Mesendoderm (in vitro differentiated cells): ENCODE measurements at places on chromosomes 1 and 21.

GRCh38 chr1:55426619-55427018, 211.5 kb upstream of the USP24 start:
- no peaks in the 10 kb centered on the region for H3K27me3 ChIP-seq
- H3K4me3 ChIP-seq, result no peak overlapping the region
- H3K27ac ChIP-seq, result no peak overlapping the region
- no peak for DNase-seq

GRCh38 chr1:9200441-9200840, 34.1 kb upstream of the H6PD start:
- peaks cover 45% of the 10 kb centered on the region for H3K27me3 ChIP-seq
- no peak overlapping the region for H3K27ac ChIP-seq
- no peaks in the 10 kb centered on the region for H3K4me1 ChIP-seq
- DNase-seq, result no peak
- H3K36me3 ChIP-seq, result no peaks in the 10 kb centered on the region

- no peak for DNase-seq
- no peaks in the 10 kb centered on the region for H3K4me1 ChIP-seq
- no peak overlapping the region for H3K4me3 ChIP-seq
- no peak overlapping the region for H3K27ac ChIP-seq
- H3K27me3 ChIP-seq, result no peaks in the 10 kb centered on the region
These were observed 742.6 kb upstream of the CXADR start for GRCh38 chr21:16770266-16770665.

GRCh38 chr1:216531263-216532239, 108.3 kb upstream of the USH2A start:
- H3K4me3 ChIP-seq, result no peak overlapping the region
- no peaks in the 10 kb centered on the region for H3K4me1 ChIP-seq
- H3K27ac ChIP-seq, result no peak overlapping the region
- DNase-seq, result no peak

- DNase-seq, result no peak
- no peaks in the 10 kb centered on the region for H3K36me3 ChIP-seq
- H3K4me1 ChIP-seq, result no peaks in the 10 kb centered on the region
These were observed 36.1 kb downstream of the CTNNBIP1 start for GRCh38 chr1:9873992-9874391.

- DNase-seq, result peak; percentile 55
- no peaks in the 10 kb centered on the region for H3K27me3 ChIP-seq
- no peaks in the 10 kb centered on the region for H3K36me3 ChIP-seq
These were observed 2.0 kb downstream of the MEF2D start for GRCh38 chr1:156498432-156499193.

GRCh38 chr1:55215194-55216021, at the start of gene USP24:
USP24 (minus strand) TSS chr1:55215364; CDS start chr1:55215113, 251 bp downstream.
- peak; percentile 80 for DNase-seq
- peak within 1 kb of the TSS; percentile 51 for H3K4me3 ChIP-seq

- no peaks in the 10 kb centered on the region for H3K36me3 ChIP-seq
- no peaks in the 10 kb centered on the region for H3K4me1 ChIP-seq
- no peak for DNase-seq
- H3K27me3 ChIP-seq, result no peaks in the 10 kb centered on the region
- no peak overlapping the region for H3K27ac ChIP-seq
- no peak overlapping the region for H3K4me3 ChIP-seq
These were observed 606 bp upstream of the FMO4 start for GRCh38 chr1:171313319-171313834.

GRCh38 chr1:228284148-228284495, 76.3 kb downstream of the OBSCN start:
- H3K4me1 ChIP-seq, result no peaks in the 10 kb centered on the region
- H3K27ac ChIP-seq, result no peak overlapping the region
- peaks cover 8% of the 10 kb centered on the region for H3K36me3 ChIP-seq
- H3K27me3 ChIP-seq, result no peaks in the 10 kb centered on the region
- no peak for DNase-seq
- H3K4me3 ChIP-seq, result no peak overlapping the region

- no peaks in the 10 kb centered on the region for H3K27me3 ChIP-seq
- no peaks in the 10 kb centered on the region for H3K36me3 ChIP-seq
- H3K27ac ChIP-seq, result no peak overlapping the region
- H3K4me3 ChIP-seq, result no peak overlapping the region
- no peak for DNase-seq
- H3K4me1 ChIP-seq, result peaks cover 2% of the 10 kb centered on the region
These were observed 131.4 kb downstream of the IER5 start for GRCh38 chr1:181219938-181220337.

- peak; percentile 58 for DNase-seq
- no peaks in the 10 kb centered on the region for H3K4me1 ChIP-seq
- no peak overlapping the region for H3K4me3 ChIP-seq
- H3K27ac ChIP-seq, result no peak overlapping the region
- no peaks in the 10 kb centered on the region for H3K36me3 ChIP-seq
These were observed 509.7 kb downstream of the AJAP1 start for GRCh38 chr1:5164158-5164557.

DNA sequence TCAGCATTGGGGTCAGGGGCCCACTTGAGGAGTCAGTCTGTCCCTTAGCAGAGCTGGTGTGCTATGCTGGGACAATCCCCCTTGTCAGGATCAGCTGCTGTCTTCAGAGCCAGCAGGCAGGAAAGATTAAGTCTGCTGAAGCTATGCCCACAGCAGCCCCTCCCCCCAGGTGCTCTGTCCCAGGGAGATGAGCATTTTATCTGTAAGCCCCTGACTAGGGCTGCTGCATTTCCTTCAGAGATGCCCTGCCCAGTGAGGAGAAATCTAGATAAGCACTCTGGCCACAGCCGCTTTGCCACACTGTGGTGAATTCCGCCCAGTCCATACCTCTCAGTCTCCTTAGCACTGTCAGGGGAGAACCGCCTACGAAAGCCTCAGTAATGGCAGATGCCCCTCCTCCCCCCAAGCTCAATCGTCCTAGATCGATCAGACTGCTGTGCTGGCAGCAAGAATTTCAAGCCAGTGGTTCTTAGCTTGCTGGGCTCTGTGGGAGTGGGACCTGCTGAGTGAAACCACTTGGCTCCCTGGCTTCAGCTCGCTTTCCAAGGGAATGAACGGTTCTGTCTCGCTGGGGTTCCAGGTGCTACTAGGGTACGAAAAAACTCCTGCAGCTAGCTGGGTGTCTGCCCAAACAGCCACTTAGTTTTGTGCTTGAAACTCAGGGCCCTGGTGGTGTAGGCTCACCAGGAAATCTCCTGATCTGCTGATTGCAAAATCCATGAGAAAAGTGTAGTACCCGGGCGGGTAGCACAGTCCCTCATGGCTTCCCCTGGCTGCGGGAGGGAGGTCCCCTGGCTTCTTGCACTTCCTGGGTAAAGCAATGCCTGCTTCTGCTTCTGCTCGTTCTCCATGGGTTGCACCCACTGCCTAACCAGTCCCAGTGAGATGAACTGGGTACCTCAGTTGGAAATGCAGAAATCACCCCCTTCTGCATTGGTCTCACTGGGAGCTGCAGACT, 25.1 kb upstream of the TP53BP2 start:
- peak overlapping the region; percentile 25 for H3K27ac ChIP-seq
- no peaks in the 10 kb centered on the region for H3K36me3 ChIP-seq
- H3K4me3 ChIP-seq, result no peak overlapping the region

DNA sequence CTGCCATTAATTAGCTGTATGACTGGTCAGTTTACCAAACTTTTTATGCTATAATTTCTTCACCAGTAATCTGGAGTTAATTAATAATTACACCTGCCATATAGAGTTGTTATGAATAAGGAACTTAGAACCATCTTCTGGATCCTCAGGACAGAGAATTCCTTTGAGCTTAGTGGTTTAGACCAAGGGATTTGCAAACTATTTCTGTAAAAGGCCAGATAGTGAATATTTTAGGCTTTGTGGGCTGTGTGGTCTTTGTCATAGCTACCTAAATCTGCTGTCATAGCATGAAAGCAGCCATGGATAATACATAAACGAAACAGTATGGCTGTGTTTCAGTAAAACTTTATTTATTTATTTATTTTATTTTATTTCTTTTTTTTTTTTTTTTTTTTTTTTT, 9.0 kb downstream of the TIMM17A start:
- H3K4me3 ChIP-seq, result no peak overlapping the region
- DNase-seq, result no peak
- H3K27me3 ChIP-seq, result no peaks in the 10 kb centered on the region
- no peak overlapping the region for H3K27ac ChIP-seq
- H3K36me3 ChIP-seq, result peaks cover 4% of the 10 kb centered on the region
- no peaks in the 10 kb centered on the region for H3K4me1 ChIP-seq

DNA sequence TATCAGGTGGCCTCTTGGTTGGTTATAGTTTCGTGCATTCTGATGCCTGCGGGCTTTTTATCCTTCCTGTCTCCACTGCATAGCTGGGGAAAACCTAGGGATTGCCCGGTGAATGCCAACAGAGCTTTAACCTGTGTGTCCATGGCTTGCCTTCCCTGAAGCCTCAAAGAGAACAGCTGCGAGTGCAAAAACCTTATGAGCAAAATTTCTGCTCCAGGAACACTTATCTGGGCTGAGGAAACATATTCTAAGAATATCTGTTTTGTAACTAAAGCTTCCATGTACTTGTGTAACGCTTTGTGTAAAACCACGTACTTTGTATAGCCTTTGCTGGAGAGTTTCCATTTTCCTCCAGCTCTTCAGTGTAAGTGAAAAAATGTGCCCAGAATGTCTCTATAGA, 7.2 kb downstream of the CNST start:
- no peak overlapping the region for H3K27ac ChIP-seq
- H3K27me3 ChIP-seq, result no peaks in the 10 kb centered on the region
- DNase-seq, result no peak

DNA sequence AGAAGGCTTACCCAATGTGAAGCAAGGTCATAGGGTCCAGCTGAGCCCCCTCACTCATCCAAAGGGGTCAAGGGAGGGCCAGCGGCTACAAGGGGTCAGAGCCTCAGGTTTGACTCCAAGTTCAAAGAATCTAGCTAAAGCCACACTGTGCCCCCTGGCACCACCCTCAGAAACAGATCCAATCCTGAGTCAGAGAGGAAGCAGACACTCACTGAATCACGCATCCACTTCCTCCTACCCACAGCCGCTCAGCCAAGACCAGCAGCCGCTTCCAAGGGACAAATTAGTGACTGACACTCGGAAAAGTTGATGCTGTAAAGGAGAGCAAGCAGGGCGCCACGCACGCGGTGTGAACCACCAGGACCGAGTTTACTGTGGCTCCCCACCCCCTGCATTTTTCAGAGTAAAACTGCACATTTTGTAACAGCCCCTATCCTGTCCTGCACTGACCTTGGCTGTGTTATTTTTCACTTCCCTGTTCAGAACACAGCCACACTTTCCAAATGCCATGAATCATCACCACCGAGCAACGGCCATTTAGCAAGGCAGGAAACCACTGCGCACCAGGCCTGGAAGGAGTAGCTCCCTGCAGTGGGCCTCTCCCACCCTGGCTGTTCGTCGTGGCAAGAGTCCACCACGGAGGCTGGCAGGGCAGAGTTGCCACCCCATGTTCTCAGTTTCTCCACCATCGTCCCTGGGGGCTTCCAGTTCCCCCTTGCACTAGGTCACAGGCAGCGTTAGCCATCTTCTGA, 147.8 kb downstream of the TOMM20 start:
- H3K36me3 ChIP-seq, result no peaks in the 10 kb centered on the region
- no peaks in the 10 kb centered on the region for H3K27me3 ChIP-seq
- no peak for DNase-seq
- H3K4me1 ChIP-seq, result no peaks in the 10 kb centered on the region
- H3K27ac ChIP-seq, result no peak overlapping the region

DNA sequence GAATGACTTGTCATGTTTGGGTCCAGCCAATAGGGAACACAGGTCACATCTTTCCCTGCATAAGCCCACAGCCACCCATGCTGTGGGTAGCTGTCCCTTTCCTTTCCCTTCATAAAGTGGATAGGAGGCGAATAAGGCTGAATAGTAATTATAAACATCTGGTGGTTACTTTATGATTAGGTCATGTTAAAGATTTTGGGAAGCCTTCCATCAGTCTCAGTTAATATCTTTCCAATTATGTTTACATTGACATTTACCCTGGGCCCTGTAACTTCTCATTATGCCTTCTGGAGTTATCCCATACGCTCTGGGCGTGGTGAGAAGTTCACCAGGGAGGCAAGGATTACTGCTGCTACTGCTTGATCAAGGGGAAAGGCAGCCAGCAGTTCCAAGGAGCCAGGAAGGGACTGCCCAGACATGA, 197.2 kb downstream of the HLX start:
- no peaks in the 10 kb centered on the region for H3K4me1 ChIP-seq
- no peak for DNase-seq
- H3K4me3 ChIP-seq, result no peak overlapping the region
- H3K27me3 ChIP-seq, result no peaks in the 10 kb centered on the region
- H3K36me3 ChIP-seq, result no peaks in the 10 kb centered on the region

DNA sequence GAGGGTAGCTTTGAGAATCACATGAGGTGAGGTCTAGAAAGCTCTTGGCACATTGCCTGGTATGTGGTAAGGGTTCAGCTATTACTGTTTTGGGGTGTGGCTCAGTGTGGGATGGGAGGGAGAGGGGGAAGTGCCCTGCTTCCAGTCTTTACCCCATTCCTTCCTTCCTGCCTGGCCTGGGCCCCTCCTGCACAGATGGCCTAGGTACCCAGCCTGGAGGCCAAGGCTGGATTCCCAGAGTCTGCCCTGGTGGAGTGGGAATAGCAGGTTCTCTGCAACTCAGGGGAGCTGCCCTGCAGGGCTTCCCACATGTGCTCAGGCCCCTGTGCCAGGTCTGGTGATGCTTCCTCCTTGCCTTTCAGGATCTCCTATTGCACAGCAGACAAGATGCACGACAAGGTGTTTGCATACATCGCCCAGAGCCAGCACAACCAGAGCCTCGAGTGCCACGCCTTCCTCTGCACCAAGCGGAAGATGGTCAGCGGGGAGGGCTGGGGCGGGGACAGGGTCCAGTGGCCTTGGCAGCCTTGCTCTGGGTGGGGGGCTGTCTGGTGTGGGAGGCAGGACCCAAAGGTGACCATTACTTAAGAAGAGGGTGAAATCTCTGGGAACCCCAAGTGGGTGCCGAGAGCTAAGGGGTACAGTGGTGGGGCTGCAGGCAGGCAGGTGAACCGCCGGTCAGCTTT, 13.5 kb downstream of the LDLRAP1 start:
- H3K27me3 ChIP-seq, result no peaks in the 10 kb centered on the region
- DNase-seq, result no peak
- H3K4me1 ChIP-seq, result no peaks in the 10 kb centered on the region
- peaks cover 3% of the 10 kb centered on the region for H3K36me3 ChIP-seq

- no peak for DNase-seq
- no peak overlapping the region for H3K27ac ChIP-seq
- no peaks in the 10 kb centered on the region for H3K4me1 ChIP-seq
- H3K4me3 ChIP-seq, result no peak overlapping the region
- H3K27me3 ChIP-seq, result no peaks in the 10 kb centered on the region
These were observed 100.7 kb downstream of the COLGALT2 start for GRCh38 chr1:183936791-183937190.

DNA sequence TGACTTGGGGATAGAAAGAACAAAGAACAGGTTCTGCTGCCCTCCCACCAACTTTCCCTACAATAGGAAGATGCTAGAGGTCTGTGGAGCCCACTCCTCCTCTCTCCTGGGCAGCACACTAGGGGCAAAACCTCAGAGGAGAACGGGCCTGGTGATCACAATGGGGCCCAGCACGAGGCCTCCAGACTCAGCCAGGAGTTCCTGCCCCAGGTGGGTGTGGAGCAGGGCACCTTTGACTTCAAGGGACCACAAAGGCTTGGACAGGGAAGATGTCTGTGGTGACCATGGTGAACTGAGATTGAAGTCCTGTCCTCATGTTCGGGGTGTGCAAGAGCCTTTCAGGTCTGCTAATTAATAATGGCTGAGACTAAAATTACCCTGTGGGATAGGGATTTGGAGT, 88.8 kb downstream of the LAMC2 start:
- H3K4me1 ChIP-seq, result peaks cover 15% of the 10 kb centered on the region
- DNase-seq, result no peak
- no peaks in the 10 kb centered on the region for H3K27me3 ChIP-seq
- no peaks in the 10 kb centered on the region for H3K36me3 ChIP-seq

- no peak for DNase-seq
- no peaks in the 10 kb centered on the region for H3K36me3 ChIP-seq
These were observed 56.0 kb upstream of the CITED4 start for GRCh38 chr1:40917995-40918711.

- H3K36me3 ChIP-seq, result no peaks in the 10 kb centered on the region
- H3K4me3 ChIP-seq, result no peak overlapping the region
- H3K4me1 ChIP-seq, result no peaks in the 10 kb centered on the region
These were observed 608.7 kb downstream of the PLPP3 start for GRCh38 chr1:55970526-55971110.
